ENCODE measurements at places on chromosomes 2 and 18.

DNA sequence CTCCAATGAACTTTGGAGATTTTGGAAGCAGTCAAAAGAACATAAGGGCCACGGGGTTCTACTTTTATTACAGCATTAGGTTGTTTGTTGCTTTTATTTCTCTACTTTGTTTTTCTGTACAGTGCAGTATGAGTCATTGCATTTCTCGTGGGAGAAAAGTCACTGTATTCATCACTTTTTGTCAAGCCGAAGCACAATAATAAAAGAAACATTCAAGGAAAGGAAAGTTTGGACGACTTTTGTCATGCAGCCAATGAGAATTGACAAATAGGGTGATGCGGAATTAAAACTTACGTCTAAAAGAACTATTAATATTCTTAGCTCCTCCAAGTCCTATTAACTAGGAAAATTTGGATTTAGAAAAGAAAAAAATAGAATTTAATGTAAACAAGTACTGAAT lies 209.9 kb downstream of the TMEM182 start:
- no peak for DNase-seq

DNA sequence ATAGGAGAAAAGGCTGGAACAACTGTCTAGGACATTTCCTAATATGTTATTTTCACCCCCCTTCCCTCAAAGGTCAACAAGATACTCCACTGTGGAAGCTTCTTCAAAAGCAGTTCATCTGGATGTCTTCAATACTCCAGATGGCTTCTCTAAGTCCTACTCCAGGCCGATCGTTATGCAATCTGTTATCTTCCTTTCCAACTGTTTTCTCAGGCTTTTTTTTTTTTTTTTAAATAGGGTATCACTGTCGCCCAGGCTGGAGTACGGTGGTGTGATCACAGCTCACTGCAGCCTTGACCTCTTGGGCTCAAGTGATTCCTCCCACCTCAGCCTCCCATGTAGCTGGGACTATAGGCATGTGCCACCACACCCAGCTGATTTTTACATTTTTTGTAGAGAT lies 26.3 kb downstream of the ATP8B1 start:
- no peak for DNase-seq

DNA sequence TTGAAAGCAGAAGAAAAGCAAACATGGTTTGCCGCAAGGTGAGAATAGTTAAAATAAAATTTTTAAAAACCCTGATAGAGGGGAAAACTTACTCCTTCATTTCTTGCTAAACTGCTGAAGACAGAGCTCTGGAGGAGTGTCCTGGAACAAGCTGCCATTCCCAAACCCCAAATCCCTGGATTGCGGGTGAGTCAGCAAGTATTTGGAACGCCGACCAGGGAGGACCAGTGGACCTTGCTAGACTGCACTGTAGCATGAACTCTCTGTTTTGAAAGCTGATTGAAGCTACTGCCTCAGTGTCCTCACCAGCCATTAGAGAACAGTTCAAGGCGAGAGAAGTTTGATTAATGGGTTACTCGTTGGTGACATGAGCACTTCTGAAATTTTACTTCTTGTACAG lies 99.4 kb upstream of the RASGRP3 start:
- DNase-seq, result no peak

DNA sequence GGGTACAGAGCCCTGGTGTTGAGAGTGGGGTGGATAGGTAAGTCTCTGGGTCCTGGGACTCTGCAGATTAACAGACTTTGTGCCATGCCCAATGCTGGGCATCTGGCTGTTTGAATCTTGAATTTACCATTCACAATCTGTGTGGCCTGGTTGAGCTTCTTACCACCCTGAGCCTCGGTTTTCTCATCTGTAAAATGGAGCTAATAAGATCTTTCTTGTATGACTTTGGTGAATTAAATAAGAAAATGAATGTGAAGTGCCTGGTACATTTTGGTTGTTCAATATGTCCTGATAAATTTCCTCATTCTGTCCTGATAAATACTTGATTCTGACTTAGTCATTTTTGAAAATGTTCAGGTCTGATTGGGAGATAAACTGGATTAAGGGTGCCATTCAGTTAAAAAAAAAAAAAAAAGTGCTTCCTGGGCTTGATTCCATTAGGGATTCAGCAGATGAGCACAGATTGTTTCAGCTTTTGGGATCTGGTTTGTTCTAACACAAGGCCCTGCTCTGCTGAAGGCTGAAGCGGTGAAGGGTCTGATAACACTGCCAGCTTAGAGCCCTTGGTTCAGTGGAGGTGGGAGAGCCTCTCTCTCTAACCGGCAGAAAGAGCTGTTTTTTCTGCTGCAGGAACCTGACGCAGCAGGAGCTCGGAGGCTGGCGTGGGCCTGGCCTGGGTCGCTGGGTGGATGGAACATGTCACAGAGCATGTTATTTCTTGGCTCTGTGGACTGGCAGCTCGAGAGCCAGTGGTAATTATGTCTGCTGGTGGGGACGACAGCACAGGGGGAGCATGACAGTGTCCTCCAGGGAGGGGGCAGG lies 84.5 kb upstream of the MCFD2 start:
- DNase-seq, result no peak

DNA sequence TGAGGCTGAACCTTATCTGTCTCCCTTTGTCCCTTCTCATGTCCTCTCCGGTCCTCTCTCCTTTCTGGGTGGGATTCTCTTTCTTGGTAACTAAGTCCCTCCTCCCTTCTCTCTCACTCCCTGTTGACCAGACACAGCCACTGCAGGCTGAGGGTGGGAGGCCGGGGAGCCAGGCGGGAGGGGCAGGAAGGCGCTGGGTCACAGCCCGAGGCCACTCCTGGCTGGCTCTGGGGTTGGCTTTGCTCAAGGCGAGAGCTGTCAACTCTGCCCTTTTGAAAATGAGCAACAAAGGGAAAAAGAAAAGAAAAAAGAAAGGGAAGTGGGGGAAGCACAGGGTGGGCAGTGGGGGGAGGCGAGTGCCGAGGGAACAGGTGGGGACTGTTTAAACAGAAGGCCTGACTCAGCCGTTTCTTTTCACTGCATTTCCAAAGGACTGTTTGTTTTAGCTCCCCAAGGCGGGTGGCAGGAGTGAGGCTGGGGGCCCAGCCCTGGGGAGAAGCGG lies 70.5 kb upstream of the IGFBP5 start:
- DNase-seq, result no peak

DNA sequence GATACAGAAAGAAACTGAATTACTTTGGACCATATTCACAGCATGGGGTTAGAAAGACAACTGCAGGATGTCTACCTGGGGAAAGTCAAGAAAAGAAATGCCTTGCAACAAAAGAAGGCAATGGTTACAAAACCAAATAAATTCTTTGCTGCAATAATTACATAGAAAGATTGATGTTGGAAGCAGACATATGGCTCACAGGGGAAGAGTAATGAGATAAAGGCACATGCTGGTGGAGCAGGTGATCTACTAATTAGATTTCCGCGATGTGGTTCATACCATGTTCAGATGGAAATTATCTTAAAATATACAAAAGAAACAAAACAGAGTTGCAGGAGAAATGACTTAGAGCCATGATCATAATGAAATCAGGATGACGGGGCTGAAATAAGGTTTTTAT lies 718.8 kb upstream of the PKDCC start:
- DNase-seq, result no peak

DNA sequence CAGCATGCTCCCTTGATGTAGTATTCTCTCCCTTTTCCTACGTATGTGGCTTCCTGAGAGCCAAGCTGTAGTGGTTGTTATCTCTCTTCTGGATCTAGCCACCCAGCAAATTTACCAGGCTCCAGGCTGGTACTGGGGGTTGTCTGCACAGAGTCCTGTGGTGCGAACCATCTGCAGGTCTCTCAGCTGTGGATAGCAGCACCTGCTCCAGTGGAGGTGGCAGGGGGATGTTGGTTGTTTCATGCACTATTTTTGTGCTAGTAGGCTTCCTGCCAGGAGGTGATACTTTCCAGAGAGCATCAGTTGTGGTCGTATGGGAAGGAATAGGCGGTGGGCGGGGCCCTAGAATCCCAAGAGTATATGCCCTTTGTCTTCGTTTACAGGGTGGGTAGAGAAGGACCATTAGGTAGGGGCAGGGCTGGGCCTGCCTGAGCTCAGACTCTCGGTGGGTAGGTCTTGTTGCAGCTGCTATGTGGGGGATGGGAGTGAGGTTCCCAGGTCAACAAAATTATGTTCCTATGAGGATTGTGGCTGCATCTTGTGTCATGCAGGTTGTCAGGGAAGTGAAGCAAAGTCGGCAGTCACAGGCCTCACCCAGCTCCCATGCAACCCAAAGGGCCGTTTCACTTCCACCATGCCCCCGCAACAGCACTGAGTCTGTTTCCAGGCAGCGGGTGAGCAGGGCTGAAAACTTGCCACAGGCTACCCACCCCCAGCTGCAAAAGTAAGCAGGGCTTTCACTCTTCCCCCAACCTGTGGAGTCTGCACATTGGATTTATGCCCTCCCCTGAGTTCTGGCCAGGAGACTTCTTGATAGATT lies 1139.5 kb downstream of the BCL11A start:
- DNase-seq, result no peak

- no peak for DNase-seq
Observed at GRCh38 chr2:46064396-46064795, 232.8 kb upstream of the EPAS1 start.

DNA sequence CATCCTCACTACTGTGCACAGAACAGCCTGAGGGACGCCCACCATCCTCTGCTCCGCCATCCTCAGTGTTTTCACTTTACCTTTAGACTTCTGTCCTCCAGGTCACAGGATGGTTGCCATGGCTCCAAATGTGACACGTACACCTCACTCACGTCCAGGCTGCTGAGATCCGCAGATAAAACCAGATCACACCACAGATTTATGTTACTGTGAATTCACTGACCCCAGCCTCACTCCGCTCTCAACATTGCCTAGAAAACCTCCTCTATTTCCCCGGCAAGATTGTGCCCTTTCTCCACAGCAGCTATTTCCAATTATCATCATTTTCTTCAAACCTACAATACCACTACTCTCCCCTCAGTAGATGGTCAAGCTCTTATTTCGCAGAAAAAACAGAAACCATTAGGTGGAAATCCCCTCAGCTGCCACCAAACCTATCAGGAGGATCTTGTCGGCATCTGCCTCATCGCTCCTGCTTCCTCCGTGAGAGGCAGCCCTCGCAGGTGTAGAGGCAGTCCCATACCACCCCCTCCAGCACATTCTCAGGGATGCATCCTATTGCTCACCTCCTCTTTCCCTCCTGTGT lies 49.8 kb upstream of the SLC1A4 start:
- DNase-seq, result no peak

DNA sequence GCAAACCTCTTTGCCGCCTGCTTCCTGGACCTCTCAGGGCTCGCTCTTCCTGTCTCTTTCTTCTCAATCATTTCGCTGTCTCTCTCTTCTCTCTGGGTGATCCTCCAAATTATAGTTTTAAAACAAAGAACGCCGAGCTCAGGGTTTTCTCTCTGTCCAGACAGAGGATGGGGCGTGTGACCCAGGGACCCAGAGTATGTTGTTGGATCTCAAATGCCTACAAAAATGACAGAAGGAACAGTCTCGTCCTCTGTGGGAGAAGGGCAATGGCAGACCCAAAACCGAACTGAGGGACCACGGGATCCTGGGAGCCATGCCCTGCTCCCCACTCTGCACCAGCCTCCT lies 88.5 kb downstream of the EIPR1 start:
- no peak for DNase-seq

DNA sequence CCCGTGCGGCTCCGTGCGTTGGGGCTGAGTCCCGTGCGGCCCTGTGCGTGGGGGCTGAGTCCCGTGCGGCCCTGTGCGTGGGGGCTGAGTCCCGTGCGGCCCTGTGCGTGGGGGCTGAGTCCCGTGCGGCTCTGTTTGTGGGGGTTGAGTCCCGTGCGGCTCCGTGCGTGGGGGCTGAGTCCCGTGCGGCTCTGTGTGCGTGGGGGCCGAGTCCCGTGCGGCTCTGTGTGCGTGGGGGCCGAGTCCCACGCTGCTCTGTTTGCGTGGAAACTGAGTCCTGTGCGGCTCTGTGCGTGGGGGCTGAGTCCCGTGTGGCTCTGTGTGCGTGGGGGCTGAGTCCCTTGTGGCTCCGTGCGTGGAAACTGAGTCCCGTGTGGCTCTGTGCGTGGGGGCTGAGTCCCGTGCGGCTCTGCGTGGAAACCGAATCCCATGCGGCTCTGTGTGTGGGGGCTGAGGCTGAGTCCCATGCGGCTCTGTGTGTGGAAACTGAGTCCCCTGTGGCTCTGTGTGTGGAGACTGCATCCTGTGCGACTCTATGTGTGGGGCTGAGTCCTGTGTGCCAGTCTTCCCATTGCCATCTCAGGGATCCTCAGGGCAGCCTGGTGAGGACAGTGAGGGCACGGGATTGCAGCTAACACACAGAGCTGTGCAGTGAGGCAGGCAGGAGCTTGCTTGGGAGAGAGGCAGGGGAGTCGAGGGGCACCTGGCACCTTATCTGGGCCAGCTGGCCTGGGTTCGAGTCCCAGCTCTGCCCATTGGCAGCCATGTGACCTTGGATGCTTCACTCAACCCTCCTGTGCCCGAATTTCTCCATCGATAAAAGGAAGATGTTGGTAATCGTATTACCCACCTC lies 44.5 kb downstream of the LDLRAD4 start:
- DNase-seq, result no peak

Measured in CD8-positive, alpha-beta T cell (primary cell).